ENCODE measurements at places on chromosomes 7 and 10. TPM values are rescaled to one million over a fixed set of nuclear protein-coding genes. Genes with fewer than 3 reads are reported as not detected.

Gene LDB3
- total RNA-seq = 0.04 TPM

Gene NCF1
- total RNA-seq = not detected

- H3K4me1 ChIP-seq = no peaks in the 10 kb centered on the region
- no peak overlapping the region for H3K27ac ChIP-seq
- no peak overlapping the region for H3K4me3 ChIP-seq
- H3K36me3 ChIP-seq = no peaks in the 10 kb centered on the region
Observed at GRCh38 chr7:138015096-138015495, 13.2 kb upstream of the CREB3L2 start.

Gene CFAP69
- 6.6 TPM for total RNA-seq

Gene PON1
- not detected for total RNA-seq

DNA sequence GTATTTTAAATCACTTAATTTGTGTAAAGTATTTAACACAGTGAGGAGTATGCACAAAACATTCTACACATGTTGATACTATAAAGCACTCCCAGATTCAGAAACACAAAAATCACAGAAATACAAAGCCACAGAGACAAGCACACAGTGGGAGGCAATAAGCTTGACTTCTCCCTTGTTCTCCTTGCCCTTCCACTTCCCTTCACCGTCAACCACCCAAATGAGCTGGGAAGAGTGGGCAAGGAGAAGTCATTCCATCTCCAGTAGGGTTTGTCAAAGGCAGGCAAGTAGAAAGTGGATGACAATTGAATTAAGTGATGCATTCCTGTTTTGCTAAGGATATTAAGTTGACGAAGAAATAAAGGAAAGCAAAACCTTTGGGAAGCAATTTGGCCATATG lies 4.2 kb upstream of the TMEM139 start:
- no peaks in the 10 kb centered on the region for H3K36me3 ChIP-seq
- no peak overlapping the region for H3K27ac ChIP-seq
- H3K27me3 ChIP-seq = no peaks in the 10 kb centered on the region
- no peak overlapping the region for H3K4me3 ChIP-seq

Gene ENKUR
- not detected for total RNA-seq

Gene RNLS
- total RNA-seq = not detected

DNA sequence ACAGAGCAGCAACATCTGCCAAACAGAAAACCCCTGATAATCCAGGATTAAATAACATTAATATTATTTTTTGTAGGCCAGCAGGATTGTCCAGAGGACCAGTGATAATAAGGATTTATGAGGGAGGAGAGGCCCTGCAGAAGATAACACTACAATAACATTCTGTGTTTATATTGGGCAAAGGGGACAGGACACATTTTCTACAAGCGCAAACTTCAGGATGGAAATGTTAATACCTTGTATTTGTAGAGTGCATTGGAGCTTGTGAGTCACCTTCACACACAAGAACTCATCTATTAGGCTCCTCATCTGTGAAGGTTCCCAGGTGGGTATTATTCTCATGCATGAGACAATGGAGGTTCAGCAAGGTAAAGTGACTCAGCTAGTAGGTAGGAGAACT lies 51.0 kb downstream of the BAMBI start:
- H3K27ac ChIP-seq = peak overlapping the region; percentile 61
- no peaks in the 10 kb centered on the region for H3K27me3 ChIP-seq
- peaks cover 7% of the 10 kb centered on the region for H3K4me1 ChIP-seq
- H3K4me3 ChIP-seq = no peak overlapping the region
- no peaks in the 10 kb centered on the region for H3K36me3 ChIP-seq

DNA sequence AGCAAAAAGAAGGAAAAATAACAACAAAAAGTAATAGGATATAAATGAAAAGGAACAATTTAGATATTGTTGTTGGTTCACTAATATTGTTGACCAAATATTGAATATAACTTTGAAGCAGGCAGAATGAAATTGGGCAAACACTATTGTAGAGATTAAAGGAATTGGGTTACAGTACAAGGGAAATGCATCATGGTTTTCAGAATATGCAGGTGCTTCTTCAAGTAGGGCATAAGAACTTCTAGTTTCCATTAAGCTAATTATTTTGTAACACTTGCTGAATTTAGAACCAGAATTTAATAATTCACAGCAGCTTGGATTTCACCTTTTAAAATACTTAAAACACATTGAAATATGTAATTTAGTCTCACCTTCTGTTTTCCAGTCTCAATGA lies 36.5 kb downstream of the RPA3 start:
- no peak overlapping the region for H3K4me3 ChIP-seq
- H3K36me3 ChIP-seq = no peaks in the 10 kb centered on the region
- H3K27me3 ChIP-seq = no peaks in the 10 kb centered on the region

GRCh38 chr10:123860209-123860608 lies 31.4 kb downstream of the CPXM2 start:
- no peaks in the 10 kb centered on the region for H3K4me1 ChIP-seq
- no peak overlapping the region for H3K4me3 ChIP-seq
- no peaks in the 10 kb centered on the region for H3K36me3 ChIP-seq
- no peak overlapping the region for H3K27ac ChIP-seq

Gene C1QL3
- not detected for total RNA-seq

GRCh38 chr10:79045566-79046175 lies 23.1 kb upstream of the ZMIZ1 start:
- peaks cover 19% of the 10 kb centered on the region for H3K4me1 ChIP-seq
- no peak overlapping the region for H3K27ac ChIP-seq
- H3K36me3 ChIP-seq = no peaks in the 10 kb centered on the region
- no peak overlapping the region for H3K4me3 ChIP-seq
- DNase-seq = no peak

GRCh38 chr10:6399231-6399741 lies 180.8 kb downstream of the PRKCQ start:
- no peaks in the 10 kb centered on the region for H3K36me3 ChIP-seq
- H3K4me3 ChIP-seq = no peak overlapping the region
- H3K27me3 ChIP-seq = no peaks in the 10 kb centered on the region

Gene RTKN2
- total RNA-seq = 26.6 TPM

Gene EPO
- not detected for total RNA-seq

GRCh38 chr10:4622384-4622783 lies 203.6 kb upstream of the AKR1E2 start:
- H3K4me3 ChIP-seq = no peak overlapping the region
- H3K36me3 ChIP-seq = no peaks in the 10 kb centered on the region
- H3K4me1 ChIP-seq = no peaks in the 10 kb centered on the region

DNA sequence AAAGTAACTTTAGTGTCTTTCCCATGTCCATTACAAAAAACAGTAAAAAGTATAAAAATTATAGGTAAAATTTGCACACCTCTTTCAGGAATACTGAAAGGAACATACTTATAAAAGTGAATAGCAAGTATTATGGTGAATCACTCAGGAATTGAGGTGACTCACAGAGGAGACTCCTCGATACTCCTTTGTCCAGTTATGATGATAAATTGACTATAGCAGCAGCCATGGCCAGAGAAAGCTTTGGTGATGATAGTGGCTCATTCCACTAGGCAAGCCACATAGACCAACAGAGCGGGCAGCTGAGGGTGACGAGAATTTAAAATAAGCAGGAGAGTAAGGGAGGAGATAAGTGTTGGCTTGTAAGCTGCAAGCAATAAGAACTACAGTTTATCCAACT lies 1231.1 kb upstream of the CELF2 start:
- no peak overlapping the region for H3K27ac ChIP-seq
- no peaks in the 10 kb centered on the region for H3K27me3 ChIP-seq
- no peak for DNase-seq
- no peaks in the 10 kb centered on the region for H3K4me1 ChIP-seq

DNA sequence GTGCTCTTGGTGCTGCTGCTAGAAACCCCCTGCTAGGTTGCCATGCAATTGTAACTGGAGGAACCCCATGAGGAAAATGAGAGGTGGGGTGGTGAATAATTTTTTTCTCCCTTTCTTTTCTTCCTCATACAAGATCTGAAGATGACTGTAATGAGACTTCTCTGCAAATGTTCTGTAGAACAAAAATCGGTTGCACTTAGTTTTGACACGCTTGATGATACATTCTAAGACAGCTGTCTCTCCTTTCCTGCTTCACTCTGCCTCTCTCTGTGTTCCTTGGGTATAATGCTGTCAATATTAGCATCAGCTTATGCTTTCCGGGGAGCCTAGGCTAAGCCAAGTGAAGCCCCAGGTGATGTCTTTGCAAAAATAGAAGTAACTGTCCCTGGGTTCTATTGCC lies 721.5 kb downstream of the POM121L12 start:
- H3K36me3 ChIP-seq = no peaks in the 10 kb centered on the region
- H3K27ac ChIP-seq = no peak overlapping the region
- H3K27me3 ChIP-seq = no peaks in the 10 kb centered on the region
- H3K4me3 ChIP-seq = no peak overlapping the region
- no peaks in the 10 kb centered on the region for H3K4me1 ChIP-seq

Gene SRGN
- total RNA-seq = 422 TPM

GRCh38 chr10:75100764-75101291 lies 10.6 kb upstream of the SAMD8 start:
- no peak overlapping the region for H3K4me3 ChIP-seq
- no peak overlapping the region for H3K27ac ChIP-seq
- no peak for DNase-seq
- peaks cover 7% of the 10 kb centered on the region for H3K4me1 ChIP-seq

DNA sequence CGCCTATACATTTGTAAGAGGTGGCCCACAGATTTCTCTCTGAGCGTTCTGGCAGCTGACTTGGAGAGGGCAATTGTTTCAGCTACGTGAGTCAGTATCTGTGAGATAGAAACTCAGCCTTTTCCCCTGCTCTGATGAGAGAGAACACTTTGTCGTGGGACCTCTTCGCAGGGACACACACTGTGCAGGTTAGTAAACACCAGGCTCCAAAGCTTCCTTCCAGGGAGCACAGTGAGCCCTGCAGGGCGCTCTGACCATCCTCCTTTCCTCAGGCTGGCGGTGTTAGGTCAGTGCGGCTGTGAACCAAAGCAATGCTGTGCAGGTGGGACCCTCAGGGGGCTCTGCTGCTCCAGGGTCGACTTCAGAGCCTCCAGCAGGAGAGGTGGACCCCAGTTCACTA lies 152.2 kb upstream of the TCF7L2 start:
- no peaks in the 10 kb centered on the region for H3K27me3 ChIP-seq
- H3K4me3 ChIP-seq = no peak overlapping the region
- no peaks in the 10 kb centered on the region for H3K36me3 ChIP-seq
- DNase-seq = no peak
- no peak overlapping the region for H3K27ac ChIP-seq
- peaks cover 12% of the 10 kb centered on the region for H3K4me1 ChIP-seq

Gene FAM25A
- total RNA-seq = 11.4 TPM

All from PC-3 (cell line).